ENCODE measurements at places on chromosomes 11 and 22. TPM values are rescaled to one million over a fixed set of nuclear protein-coding genes. Genes with fewer than 3 reads are reported as not detected.

DNA sequence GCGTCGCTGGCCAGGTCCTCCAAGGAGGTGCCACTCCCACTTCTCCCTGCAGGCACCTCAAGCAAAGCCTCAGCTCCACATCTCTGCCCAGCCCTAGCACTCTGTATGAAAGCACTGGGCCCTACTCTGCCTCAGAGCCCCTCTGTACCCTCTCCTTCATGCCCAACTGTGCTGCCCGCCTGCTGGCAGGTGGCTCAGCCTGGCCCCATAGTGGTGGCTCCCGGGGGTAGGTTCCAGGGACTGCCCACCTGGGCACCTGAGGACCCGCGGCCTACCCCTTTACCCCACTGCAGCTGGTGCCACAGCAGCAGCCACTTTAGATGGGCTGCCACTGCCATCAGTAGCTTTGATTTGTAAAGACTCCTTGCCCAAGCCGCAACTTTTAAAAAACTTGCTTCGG is 1672.8 kb downstream of the LRRC4C start:
- no peak for DNase-seq

- DNase-seq, result no peak
Observed at GRCh38 chr11:66728038-66728692, 851 bp downstream of the SPTBN2 start.

DNA sequence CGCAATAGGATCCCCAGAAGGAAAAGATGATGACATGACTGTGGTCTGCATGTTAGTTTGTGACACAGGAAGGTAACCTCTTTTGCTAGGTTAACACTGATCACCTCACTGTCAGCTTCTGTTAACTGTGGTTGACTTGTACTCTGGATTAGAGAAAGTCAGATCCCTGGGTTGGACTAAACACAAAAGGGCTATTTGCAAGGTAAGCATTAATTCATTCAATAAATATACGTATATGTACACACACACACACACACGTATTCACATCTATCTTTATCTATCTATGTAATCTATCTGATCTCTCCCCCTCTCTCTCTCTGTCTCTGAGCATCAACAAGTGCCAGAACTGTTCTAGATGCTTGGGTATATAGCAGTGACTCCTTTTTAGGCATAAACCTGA is 136.1 kb upstream of the SNX19 start:
- no peak for DNase-seq

Gene CHRM1
- total RNA-seq, result not detected

GRCh38 chr11:33444835-33445594 is 187.8 kb downstream of the HIPK3 start:
- no peak for DNase-seq

- DNase-seq, result no peak
Observed at GRCh38 chr22:48105259-48105658, 1342.8 kb downstream of the TBC1D22A start.

DNA sequence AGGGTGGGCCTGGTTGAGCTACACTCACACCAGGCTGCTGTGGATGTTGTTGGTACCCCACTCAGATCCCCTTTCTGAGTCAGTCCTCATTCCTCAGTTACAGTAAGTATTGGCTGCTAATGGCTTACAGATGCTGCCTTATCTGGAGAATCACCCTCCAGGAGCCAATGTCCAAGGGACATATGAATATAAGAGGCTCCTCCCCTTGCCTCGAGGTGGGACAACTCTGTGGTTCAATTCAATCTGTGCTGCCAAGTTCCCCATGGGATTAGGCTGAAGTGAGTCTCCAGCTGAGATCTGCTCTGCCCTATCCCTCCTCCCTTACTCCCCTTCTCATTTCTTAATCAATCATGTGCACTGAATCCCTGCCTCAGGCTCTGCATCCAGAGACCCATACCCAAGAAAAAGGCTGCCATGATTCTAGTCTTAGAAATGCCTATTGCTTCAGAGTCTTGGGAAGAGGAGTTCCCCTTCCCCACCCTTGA is 168.8 kb upstream of the SYT13 start:
- DNase-seq, result no peak

Gene MRGPRX4
- not detected for total RNA-seq

GRCh38 chr11:29025001-29025400 is 916.8 kb downstream of the METTL15 start:
- DNase-seq, result no peak

Gene DNAJB13
- total RNA-seq, result 2.0 TPM

Gene UBQLN3
- 0.70 TPM for total RNA-seq

- DNase-seq, result no peak
Observed at GRCh38 chr22:37383341-37383740, 43.9 kb downstream of the ELFN2 start.
